ENCODE measurements at places on chromosomes 12 and 14. TPM values are rescaled to one million over a fixed set of nuclear protein-coding genes. Genes with fewer than 3 reads are reported as not detected.

GRCh38 chr12:39752482-39753137 lies 133.0 kb upstream of the ABCD2 start:
- no peak for DNase-seq

GRCh38 chr12:53652366-53652765 lies 23.5 kb downstream of the ATP5MC2 start:
- DNase-seq, result no peak

DNA sequence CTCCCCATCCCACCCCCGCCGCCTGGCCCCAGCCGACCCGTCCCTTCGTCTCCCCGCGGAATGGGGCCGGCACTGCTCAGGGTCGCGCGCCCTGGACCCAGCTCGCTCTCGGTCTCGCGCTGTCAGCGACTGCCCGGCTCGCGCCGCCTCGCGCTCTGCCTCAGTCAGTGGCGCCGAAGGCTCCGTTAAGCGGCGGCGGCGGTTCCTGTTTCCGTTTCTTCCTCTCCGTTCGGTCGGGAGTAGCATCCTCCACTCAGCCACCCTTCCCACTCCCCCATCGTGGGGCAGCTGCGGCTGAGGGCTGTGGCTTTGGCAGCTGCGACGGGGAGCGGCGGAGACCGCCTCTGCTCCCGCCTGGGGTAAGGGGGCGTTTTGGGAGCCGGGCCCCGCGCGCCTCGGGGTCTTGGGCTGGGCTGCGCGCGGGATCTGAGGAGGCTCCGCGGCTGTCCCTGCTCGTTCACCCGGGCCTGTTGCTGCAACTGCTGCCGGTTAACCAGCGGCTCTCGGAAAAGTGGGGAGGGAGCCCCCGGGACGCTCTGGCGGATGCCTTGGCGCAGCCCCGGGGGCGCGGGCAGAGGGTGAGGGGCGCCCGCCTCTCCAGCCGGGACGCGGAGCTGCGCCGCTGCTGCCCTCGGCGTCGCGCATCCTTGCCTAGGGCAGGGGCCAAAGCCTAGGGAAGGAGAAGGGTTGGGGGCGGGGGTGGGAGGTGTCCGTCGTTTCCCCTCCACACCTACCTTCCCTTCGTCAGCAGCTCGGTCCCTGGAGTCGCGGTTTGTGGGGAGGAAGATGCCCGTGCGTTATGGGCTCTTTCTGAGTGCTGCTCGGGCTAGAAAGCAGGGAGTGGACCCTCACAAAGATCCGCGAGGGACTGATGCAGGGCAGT lies 567 bp downstream of the FUT8 start:
- DNase-seq, result no peak

- no peak for DNase-seq
Observed at GRCh38 chr14:33647385-33647786, 303.5 kb downstream of the EGLN3 start.

GRCh38 chr12:53192531-53193021 lies 11.9 kb upstream of the CSAD start:
- DNase-seq, result no peak

GRCh38 chr12:50248883-50249282 lies 34.4 kb downstream of the LIMA1 start:
- DNase-seq, result no peak

- DNase-seq, result no peak
Observed at GRCh38 chr12:89427508-89428156, 75.3 kb upstream of the DUSP6 start.

SYT1 gene
- total RNA-seq, result 1.0 TPM

TMEM132D gene
- total RNA-seq, result 0.26 TPM
